ENCODE measurements at places on chromosomes 5 and 9. TPM values are rescaled to one million over a fixed set of nuclear protein-coding genes. Genes with fewer than 3 reads are reported as not detected.

GRCh38 chr5:56763182-56763581 is 52.2 kb upstream of the MAP3K1 start:
- H3K36me3 ChIP-seq, result no peaks in the 10 kb centered on the region
- DNase-seq, result no peak
- H3K27me3 ChIP-seq, result no peaks in the 10 kb centered on the region

DNA sequence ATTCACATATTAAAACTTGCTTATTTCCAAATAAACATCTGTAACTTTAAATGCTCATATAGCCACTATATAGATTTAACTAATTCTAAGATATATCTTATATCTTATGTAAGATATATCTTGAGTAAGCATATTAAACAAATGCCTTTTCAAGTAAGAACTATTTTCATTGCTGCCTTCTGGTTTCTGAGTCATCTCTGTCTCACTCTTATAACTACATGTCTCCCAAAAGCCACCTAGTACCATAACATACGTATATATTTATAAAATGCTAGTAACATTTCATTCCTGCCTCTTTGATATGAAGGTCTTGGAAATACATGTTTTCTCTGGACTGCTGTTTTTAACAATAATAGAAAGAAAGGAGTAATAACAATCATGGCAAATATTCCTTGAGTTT is 429.5 kb downstream of the DTWD2 start:
- no peaks in the 10 kb centered on the region for H3K36me3 ChIP-seq
- DNase-seq, result no peak
- H3K4me1 ChIP-seq, result no peaks in the 10 kb centered on the region
- no peak overlapping the region for H3K4me3 ChIP-seq
- no peak overlapping the region for H3K27ac ChIP-seq
- H3K27me3 ChIP-seq, result no peaks in the 10 kb centered on the region

KIAA1958 gene
- total RNA-seq, result 4.3 TPM

DNA sequence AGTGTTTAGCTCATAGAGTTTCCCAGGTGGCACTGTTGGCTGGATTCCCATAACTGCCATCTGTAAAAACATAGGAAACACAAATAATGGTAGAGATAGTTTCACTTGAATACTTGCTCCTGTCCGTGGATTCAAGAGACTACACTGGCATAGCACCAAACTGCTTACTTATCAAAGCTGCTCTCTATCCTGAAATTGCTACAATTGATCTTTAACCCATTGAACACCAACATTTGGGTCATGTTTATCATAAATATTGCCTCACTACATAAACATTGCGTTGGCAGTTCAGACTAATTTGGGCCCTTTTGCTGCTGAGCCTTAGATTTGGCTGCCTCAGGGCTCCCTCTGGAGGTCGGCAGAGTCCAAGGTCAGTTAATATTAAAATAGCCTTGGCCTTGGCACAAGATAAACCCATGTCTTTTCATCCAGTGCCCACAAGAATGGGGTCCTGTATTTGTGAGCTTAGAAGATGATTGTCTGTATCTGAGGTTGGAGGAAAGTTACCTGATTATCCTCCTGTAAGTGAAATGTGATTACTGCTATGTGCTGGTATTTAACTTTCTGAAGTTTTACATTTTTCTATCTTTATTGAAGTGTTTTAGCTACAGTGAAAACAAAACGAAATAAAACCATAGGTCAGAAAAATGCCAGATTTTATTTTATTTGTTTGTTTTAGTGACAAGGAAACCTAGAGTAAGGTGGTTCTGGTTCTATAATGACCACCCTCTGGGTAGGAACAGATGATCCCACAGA is 4.0 kb upstream of the RANBP3L start:
- no peak overlapping the region for H3K4me3 ChIP-seq
- H3K36me3 ChIP-seq, result no peaks in the 10 kb centered on the region
- no peaks in the 10 kb centered on the region for H3K4me1 ChIP-seq
- no peaks in the 10 kb centered on the region for H3K27me3 ChIP-seq
- peak; percentile 4 for DNase-seq
- H3K27ac ChIP-seq, result no peak overlapping the region

DNA sequence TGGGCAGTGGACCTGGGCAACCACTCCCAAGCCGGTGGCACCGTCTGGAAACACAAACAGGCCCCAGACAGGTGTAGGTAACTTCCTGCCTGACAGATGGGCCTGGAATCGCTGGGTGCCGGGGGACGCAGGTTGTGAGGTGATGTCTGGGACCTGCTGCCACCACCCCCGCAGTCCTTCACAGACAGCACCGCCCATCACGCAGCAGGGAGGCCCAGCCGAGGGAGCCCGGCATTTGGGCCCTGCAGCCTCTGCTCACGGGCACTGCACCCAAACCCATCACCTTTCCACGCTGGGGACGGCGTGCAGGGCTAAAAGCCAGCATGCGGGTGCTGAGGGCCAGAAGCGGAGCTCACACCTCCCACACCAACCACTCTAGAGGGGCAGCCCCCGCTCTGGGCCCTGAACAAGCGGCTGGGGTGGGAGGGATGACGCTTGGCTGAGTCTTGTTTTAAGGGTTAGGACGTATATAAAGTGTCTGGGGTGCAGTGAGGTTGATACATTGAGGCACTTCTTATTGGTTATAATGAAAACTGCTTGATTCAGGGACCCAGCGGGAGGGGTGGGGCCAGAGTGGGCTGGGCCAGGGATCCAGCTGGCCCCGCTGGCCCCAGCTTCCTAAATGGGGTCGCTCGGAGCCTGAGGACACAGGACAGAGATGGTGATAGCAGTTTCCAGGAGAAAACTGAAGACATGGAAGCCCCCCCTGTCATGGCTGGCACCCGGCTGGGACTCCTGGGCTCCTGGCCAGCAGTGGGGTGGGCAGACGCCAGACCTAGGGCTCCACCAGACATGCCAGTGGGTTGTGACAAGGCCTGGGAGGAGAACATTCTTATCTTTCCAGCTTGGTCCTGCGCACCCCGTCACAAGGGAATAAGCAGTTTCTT is 11.3 kb downstream of the MYMK start:
- no peak overlapping the region for H3K4me3 ChIP-seq
- H3K4me1 ChIP-seq, result peaks cover 17% of the 10 kb centered on the region
- no peaks in the 10 kb centered on the region for H3K36me3 ChIP-seq
- H3K27ac ChIP-seq, result no peak overlapping the region

IL9 gene
- not detected for total RNA-seq

- H3K27me3 ChIP-seq, result no peaks in the 10 kb centered on the region
- no peak overlapping the region for H3K27ac ChIP-seq
- no peaks in the 10 kb centered on the region for H3K36me3 ChIP-seq
Measured at GRCh38 chr5:149775785-149776184, 45.7 kb downstream of the PPARGC1B start.

Data from CD4-positive, alpha-beta memory T cell (primary cell).